ENCODE measurements at places on chromosomes 2 and 18.
A peak's percentile ranks its signal among the peaks of the same experiment; 100 is the strongest.

DNA sequence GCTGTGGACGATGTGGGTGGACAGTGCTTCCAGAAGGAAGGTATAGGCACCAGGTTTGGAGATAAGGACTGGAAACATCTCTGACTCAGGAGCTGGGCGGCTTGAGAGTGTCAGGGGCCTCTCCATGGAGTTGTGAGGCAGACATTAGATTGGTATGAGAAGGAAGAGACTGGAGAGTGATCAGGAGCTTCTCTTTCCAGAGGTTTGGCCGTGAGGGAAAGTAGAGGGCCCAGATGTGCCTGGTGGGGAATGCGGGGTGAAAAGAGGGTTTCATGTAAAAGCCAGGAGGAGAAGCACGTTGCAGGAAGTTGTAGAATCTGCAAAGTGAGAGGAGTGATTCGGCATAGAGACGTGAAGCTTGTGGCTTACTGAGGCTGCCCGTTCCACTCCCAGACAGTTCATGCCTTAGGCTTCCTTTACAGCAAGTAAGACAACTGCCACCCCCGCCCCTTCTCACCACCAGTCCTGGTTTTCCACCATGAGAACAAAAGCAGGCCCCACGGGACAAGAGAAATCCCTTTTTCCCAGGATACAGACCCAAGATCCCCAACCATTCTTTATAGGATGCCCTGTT lies 166.3 kb upstream of the HDAC4 start:
- DNase-seq: no peak

DNA sequence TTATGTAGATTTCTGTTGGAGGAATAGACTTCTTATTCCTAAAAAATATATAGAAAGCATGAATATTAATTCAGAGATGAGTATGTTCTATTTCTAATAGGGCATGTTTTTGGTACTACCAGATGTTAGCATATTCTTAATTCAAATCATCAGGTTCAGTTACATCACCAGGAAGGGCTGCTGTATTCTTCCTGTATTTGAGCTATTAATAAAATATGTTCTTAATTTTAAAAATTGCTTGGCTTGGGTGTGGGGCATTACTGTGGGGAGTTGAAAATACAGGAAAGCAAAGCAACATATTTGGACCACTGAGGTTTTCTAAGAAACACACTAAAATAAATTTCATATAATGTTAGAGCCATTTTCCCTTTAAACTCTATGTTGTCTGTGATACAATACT lies 343.0 kb downstream of the EPHA4 start:
- no peak for DNase-seq

- peak; percentile 13 for DNase-seq
Measured at GRCh38 chr18:41390309-41390708, 564.7 kb upstream of the PIK3C3 start.

- no peak for DNase-seq
Measured at GRCh38 chr2:27117995-27118524, 868 bp downstream of the CGREF1 start.

DNA sequence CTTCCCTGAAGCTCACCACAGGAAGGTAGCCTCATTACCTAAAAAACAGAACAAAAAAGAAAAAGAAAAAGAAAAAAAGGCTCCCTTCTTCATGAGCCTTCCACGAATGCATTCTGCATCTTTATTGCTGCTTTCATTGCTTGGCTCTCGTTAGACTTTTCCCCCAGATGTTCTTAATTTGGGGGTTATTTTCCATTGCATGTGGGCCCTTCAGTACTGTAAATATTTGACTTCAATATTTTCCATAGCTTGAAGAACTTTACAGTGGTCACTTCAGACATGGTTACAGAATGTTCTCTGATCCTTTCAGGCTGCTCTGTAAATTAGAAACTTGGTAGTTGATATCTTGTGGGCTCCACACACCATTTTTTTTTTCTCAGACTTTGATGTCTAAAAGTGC lies 65.6 kb upstream of the COPS8 start:
- DNase-seq: no peak

GRCh38 chr2:69241093-69241492 lies 145.9 kb downstream of the GFPT1 start:
- DNase-seq: no peak

- DNase-seq: no peak
Measured at GRCh38 chr2:235255693-235256092, 238.2 kb upstream of the AGAP1 start.

GRCh38 chr2:230868161-230868946 lies 3.6 kb downstream of the ITM2C start:
- no peak for DNase-seq

- no peak for DNase-seq
Measured at GRCh38 chr2:182730486-182730885, 14.4 kb downstream of the DNAJC10 start.

DNA sequence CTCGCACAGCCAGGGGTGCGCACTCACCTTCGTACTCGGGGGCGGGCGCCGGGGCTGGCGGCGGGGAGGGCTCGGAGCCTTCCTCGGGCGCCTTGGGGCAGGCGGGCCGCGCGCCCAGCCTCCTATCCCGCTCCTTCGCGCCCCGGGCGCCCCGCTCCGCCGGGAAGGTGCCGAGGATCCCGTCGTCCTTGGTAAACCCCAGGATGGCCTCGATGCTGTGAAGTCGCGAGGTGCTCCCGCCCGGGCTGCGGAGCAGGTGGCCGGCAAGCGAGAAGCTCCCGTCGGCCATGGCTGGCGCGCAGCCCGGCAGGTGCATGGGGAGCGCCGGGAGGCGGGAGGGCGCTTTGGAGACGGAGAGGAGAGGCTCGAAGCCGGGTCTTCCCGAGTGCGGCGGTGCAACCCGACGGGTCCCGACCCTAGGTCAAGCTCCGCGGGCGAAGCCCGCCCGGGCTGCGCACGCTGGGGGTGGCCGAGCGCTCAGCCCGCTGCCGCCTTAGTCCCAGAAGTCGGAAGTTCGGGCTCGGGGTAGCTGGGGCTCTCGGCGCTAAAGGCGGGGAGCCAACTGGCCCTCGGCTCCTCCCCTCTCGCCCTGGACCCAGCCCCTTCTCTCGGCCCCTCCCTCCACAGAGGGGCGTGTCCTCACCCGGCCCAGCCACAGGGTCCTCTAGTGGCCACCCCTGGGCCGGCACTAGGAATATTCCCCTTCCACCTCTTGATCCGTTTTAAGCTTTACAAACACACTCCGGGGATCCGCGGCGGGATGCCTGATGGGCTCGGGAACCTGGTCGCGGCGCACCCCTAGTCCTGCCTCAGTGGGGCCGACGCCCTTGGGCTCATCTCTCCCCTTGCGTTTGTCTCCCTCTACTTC lies at the start of gene RAX:
TSS of gene RAX (minus strand) at position 564 of the 868 bp plus-strand sequence. CDS start at position 316, 248 bp downstream.
- DNase-seq: peak; percentile 52

DNA sequence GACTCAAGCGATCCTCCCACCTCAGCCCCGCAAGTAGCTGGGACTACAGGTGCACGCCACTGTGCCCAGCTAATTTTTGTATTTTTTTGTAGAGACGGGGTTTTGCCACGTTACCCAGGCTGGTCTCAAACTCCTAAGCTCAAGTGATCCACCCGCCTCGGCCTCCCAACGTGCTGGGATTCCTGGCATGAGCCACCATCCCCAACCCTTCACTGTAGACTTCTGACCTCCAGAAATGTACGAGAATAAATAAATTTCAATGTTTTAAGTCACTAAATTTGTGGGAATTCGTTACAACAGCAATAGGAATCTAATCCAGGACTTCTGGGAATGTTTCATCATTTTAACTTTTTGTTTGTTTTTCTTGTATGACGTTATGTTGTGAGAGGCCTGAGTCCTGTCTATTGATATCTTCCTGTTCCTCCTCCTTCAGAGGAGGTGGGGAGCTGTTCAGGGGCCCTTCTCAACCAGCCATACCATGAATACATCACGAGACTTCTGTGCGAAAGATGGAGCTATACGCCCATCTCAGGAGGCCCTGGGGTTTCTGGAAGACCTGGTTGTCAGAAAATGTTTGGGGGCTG lies 40.0 kb downstream of the TEX44 start:
- no peak for DNase-seq

DNA sequence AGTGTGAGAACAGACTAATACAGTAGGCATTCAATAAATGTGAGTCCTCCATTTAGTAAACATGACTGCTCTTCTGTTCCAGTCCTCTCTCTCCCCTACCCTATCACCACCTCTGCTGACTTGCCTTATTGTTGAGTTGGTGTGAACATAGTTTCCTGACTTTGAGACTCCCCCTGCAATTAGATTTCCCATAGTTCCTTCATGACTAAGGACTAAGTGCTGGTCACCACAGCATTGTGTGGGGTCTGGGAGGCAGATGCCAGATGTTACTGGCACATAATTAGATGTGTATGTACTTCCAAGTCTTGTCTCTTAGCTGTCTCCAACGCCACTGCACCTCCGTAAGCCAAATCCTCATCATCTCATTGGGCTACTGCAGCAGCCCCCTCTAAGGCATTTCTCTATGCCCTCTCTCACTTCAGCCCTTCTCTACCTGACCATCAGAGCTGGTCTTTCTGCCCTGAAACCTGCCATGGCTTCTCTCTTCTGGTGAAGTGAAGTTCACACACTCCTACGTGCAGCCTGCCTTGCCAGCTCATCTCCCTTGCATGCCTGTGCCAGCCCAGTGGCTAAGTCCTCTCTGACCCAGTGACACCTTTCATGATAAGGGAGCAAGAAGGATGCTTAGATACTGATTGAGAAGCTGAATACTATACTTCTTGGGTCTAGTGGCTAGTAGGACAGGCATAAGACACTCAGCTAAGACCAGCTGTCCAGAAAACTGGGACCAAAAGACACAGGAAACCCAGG lies 81.6 kb upstream of the ALPP start:
- DNase-seq: peak; percentile 62

DNA sequence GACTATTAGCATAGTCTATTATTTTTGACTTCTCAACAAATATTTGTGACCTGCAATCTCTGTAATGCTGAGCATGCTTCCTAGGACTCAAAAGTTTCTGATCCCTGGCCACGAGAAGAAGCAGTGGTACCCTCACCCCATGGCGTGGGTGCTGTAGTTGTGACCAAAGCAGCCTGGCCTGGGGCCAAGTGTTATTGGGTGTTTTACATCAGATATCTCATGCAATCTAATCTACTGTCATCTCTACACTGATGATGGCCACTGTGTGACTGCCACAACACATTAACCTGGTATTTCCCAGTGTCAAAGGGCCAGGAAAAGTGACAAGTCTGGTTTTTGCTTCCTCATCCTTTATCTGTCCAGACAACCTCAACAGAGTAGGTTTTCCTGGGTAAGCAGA lies 80.8 kb upstream of the WIPF1 start:
- no peak for DNase-seq

GRCh38 chr2:222239945-222240675 lies 58.7 kb downstream of the PAX3 start:
- DNase-seq: no peak

- DNase-seq: peak; percentile 20
Measured at GRCh38 chr2:174153757-174154680, 94.3 kb downstream of the OLA1 start.

DNA sequence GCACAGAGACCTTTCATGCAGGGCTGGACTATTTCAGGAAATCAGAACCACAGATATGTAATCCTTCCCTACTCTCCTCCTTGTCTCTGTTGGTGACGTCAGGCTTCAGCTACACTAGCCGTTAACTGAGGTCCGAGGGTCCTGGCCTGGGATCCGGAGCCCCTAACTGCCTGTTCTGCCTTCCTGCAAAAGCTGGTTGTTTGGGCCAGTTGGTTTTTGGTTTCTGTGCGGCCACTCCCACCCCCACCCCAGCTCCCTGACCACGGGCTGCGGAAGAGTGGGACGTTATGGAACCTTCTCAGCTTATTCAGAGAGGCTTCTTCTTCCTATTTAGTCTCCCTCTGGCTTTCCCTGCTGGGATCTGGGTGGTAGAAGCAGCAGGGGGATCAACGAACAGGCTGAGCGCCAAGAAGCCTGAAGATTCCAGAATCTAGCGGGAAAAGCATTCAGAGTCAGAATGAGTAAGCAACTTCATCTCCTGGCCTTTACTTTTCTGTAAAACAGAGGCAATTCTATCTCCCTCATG lies 49.3 kb upstream of the ROCK2 start:
- DNase-seq: no peak

DNA sequence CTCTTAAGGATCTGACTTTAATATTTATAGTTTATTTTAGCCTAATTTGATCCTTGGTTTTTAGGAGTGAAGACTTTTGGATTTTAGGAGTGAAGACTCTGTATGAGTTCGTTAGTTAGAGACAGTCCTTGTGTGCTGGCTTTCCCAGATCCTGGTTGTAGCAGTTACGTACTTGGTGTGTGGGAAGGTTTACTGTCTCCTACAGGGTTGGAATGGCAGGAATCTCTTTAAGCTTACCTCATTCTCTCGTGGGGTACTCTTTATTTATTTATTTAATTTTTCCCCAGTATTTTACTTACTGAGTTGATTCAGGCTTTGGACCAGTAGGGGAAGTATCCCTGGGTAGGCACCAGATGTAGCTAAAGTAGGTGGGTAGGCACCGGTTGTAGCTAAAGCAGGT lies 1.8 kb upstream of the CXCR2 start:
- no peak for DNase-seq

DNA sequence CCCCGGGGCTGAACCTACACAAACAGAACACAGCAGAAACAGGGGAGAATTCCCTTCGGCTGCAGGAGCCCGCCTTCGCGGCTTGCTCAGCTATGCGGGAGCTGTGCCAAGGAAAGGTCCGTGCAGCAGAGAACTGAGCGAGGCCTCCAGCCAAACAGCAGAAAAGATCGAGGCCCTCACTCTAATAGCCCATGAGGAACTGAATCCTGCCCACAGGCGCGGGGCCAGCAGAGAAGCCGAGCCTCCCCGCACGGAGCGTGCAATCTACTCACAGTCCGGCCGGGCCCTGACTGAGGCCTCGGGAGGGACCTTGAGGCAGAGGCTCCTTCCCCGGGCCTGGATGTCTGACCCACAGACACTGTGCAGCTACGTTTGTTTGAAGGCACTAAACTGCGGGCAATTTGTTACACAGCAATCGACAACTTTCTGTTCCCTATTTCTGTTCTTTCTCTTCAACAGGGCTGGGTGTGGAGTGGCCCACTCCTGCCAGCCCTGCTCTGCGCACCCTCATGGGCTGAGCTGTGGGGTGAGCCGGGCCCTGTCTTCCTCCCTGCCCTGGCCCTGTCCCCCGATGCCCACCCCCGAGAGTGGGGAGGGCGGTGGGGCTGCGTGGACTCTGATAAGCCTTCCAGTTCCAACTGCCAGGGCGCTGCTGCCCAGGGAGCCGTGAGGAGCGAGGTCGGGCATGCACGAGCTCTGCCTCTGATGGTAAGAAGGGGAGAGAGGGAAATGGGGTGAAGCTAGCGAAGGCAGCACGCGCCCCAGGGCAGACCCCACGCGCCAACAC lies 13.7 kb downstream of the HES6 start:
- no peak for DNase-seq

- DNase-seq: no peak
Measured at GRCh38 chr2:13001408-13001807, 284.7 kb downstream of the TRIB2 start.

GRCh38 chr2:234394450-234394849 lies 102.4 kb downstream of the ARL4C start:
- no peak for DNase-seq

DNA sequence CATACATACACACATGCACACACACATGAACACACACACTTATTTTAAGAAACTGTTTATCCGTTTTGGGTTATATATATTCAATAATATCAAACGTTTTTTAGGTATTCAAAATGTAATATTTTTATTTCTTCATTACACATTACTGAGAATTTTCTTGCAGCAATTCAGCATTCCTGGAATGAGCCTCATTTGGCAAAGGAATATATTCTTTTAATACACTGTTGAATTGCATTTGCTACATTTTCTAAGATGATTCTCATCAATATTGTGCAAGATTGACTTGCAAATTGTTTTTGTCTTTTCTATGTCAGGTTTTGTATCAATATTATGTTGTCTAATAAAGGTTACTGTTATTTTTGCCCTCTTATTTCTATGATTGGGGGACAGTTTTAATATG lies 276.1 kb upstream of the CYP26B1 start:
- DNase-seq: no peak
